ENCODE measurements at places on chromosomes 3 and 15.
A peak's percentile ranks its signal among the peaks of the same experiment; 100 is the strongest.

DNA sequence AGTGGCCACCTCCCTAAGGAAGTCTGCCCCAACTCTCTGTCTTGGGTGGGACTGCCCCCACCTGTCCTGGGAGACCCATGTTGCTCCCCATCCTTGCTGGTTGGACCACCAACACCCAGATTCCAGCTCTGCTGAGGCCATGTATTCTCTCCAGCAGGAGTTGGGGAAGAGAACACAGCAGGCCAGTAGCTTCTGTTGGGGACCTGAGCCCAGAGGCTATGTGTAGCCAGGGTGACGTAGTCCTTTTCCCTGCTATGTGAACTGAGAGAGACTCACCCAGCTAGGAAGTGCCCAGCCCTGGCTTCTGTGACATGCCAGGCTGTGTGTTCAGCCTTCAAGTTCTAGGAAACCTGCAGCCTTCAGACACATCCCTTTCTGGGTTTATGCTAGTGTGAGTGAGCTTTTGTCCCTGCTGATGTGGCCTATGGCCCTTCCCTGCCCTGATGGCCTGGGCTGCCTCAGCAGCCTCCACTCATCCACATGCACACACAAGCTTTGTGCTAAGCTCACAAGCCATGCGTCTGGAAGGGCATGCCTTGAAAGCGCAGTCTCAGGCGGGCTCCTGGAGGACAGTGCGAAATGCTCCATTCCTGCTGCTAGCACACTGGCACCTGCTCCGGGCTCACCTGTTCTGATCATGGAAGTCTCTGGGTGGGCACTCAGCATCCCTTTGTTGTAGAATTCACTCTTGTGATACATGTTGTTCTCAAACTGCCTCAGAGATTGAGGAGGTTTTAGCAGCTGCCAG is 42.6 kb downstream of the KY start:
- DNase-seq: no peak

- DNase-seq: no peak
Measured at GRCh38 chr3:134359121-134360010, 14.9 kb downstream of the AMOTL2 start.

GRCh38 chr3:46019707-46020106 is 7.6 kb downstream of the XCR1 start:
- DNase-seq: no peak

- DNase-seq: peak; percentile 7
Measured at GRCh38 chr3:86793786-86794185, 197.2 kb downstream of the VGLL3 start.

GRCh38 chr15:71768184-71768583 is 42.2 kb upstream of the NR2E3 start:
- no peak for DNase-seq

GRCh38 chr3:107943786-107944523 is 146.9 kb downstream of the CD47 start:
- DNase-seq: no peak

- DNase-seq: peak; percentile 40
Measured at GRCh38 chr15:40290918-40291574, 8.2 kb upstream of the ANKRD63 start.

DNA sequence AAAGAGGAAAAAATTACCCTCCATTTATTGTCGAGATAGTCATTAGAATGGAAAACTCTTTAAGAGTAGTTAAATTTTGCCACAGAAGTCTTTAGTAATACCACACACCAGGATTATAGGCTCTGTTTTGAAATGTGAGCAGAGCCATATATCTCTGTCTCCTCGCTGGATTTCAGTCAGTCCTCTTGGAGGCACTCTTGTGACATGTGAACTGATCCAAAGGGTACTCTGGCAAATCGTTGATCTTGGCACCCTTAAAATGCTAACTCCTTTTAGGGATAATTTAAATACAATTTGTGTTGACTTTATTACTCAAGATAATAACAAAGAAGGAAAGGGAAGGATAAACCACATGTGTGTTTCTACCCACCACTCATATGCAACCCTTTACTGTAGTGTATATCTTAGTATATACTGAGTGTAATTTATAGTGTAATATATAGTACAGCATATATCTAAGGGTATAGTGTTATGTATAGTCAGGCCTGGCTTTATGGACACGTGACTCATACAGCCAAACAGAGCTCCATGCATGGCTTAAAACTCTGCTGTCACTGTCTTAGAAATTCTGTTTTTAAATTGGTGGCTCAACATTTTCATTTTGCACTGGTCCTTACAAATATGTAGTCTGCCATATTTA is 12.3 kb upstream of the KPNA4 start:
- peak; percentile 42 for DNase-seq

DNA sequence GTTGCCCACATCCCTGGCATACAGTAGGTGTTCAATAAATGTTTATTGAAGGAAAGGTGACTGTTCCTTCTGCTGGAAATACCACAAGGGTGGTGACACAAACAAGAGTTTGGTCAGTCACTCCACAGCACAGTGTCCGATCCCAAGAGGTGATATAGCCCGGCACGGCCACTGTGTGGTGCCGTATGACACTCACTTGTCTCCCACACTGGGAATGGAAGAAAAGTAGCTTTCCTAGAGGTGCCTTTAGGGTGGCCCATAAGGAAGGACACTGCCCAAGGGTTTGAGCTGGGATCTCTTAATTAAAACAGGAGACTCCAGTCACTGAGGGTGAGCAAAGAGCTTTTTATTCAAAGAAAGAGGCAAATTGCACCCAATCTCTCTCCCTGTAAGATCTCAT is 40.5 kb downstream of the TGM4 start:
- DNase-seq: peak; percentile 48

GRCh38 chr15:40323953-40324937 is 753 bp downstream of the INAFM2 start:
- no peak for DNase-seq

- no peak for DNase-seq
Measured at GRCh38 chr3:129382366-129382765, 46.1 kb downstream of the EFCAB12 start.

Measured in HEK293T (cell line).